D721Med (cell line): ENCODE measurements at places on chromosomes 1 and 21.

GRCh38 chr1:109639841-109640184 lies 16.1 kb upstream of the GSTM4 start:
- DNase-seq: no peak

DNA sequence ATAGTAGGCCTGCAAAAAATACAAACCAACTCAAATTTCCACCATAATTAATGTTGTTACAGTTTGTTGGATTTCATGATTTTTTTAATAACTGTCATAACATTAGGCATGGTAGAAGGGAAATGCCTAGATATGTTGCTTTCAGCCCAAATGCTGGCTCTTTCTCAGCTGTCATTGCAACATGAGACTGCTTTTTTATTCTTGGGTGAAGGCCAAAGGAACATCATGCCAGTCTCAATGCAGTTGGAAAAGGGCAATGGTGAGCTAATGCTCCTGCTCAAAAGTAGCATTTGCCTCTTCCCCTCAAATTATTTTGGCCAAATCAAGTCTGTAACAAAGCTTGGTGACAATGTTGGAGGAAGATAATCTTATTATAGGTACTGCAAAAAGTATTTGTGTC lies 877.7 kb upstream of the PRMT6 start:
- DNase-seq: no peak

DNA sequence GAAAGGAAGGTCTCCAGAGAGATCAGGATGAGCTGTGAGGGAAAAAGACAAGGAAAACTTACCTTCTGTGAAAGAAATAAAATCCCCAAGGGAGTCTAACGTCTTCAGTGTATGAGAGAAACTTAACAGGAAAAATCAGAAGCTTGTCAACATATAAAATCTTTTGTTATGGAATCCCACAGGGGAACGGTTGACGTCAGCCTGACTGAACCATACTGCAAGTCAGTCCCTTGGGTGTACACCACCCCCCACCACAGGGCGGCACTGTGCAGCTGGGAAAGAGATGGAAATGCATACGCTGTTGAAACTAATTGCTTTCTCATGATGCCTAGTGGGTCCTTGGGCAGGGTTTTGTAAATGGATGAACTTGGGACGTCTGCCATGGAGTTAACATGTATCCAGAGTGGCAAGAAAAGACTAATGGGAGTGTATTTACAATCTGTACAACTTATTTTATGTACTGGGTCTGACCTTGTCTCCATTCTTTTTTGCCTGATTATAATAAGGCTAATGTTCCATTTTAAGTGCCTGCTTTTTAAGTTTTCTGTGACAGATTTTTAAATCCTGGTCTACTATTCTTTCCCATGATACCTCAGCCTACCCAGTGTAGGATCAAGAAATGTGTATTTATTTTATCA lies 22.7 kb downstream of the UTP25 start:
- peak; percentile 42 for DNase-seq

GRCh38 chr21:26756491-26757159 lies 88.6 kb downstream of the ADAMTS1 start:
- DNase-seq: no peak

GRCh38 chr1:230011333-230012092 lies 55.5 kb upstream of the GALNT2 start:
- DNase-seq: no peak

- DNase-seq: no peak
These were observed 38.2 kb downstream of the ZBTB17 start for GRCh38 chr1:15937706-15938168.

DNA sequence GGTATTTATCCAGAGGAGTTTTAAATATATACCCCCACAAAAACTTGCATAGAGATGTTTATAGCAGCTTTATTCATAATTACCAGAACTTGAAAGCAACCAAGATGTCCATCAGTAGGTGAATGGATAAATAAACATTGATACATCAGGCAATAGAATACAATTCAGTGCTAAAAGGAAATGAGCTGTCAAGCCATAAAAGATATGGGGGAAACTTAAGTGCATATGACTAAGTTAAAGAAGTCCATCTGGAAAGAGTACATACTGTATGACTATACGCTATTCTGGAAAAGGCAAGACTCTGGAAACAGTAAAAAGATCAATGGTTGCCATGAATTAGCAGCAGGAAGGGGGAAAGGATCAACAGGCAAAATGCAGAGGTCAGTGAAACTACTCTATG lies 366.7 kb downstream of the HHIPL2 start:
- DNase-seq: no peak

GRCh38 chr1:168960595-168960994 lies 145.9 kb upstream of the ATP1B1 start:
- DNase-seq: no peak

DNA sequence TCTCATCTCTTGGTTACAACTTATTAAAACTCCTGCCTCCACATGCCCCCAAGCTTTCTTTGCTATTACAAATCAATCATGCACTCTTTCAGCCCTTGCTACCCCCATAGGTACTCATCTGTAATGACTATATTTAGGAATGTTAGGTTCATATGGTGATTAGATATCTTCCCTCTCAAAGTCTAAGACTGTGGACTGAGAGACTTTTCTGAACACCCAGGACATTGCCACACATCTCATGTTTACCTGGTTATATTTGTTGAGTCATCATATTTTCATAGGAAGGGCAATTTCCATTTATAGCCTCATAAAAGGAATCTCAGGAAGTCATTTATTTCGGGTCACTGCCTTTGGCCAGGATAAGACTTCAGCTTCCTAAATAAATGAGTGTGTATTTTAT lies 81.5 kb upstream of the LPGAT1 start:
- no peak for DNase-seq

DNA sequence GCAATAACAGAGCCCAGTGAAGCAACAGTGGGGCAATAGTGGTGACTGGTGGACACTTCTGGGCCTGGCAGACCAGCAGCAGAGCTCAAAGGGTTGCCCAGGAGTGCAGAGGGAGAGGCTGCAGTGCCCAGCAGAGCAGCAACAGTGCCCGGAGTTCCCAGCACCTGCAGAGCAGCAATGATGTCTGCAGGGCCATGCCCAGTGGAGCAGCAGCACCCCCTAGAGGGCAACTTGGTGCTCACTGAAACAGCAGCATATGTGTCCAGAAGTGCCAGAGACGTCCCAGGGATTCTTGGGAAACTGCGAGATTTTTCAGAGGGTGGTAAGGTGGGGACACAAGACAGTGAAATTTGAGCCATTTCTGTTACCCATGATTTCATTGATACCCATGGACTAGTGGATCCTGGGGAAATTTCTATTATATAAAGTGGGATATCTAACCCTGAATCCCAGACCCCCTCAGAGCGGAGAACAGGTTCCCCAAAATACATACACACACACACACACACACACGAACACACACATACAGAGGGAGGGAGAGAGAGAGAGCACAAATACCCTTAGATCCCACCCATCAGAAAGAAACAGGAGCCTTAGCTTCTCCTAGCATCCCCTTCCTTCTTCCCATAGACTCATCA lies 156.9 kb upstream of the GJB5 start:
- DNase-seq: no peak

DNA sequence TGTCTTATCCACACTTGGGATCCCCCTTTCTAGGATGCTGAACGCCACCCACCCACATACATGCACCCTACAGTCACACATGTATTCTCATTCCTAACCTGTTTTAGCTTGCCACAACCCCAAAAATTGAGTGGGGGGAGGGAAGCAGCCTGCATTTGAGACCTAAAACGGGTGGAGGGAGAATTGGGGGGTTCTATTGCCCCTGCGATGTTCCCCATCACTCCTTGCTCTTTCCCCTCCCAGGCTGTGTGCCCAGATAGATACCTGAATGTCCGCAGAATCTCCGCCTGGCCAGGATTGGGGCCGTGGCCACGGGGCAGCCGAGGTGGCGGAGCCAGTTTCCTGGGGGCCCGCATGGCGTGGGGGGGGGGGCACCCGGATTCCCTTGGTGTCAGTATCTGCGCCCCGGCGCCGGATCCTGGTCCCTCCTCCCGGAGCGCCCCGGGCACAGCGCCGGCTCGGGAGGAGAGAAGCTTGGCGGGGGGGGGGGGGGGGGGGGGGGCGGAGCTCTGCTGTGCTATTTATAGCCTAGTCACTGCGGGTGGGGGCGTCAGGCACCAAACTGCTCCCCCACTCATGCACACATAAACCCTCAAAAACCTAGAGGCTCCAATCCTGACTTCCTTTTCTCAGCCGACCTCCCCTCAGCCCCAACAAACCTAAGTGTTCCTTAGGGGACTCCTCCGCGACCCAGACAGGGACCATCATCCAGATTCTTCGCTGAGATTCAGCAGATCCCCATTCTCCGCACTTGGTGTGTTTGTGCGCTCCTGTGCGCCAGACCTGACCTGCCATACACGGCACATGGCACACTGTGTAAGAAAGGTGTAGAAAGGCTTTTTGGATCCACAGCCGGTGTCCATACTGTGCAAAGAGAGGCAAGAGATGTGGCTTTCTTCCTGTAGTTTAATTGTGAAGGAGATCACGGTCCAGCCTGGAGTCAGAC lies 1.9 kb downstream of the ANKRD34A start:
- DNase-seq: no peak

- DNase-seq: no peak
These were observed 36.8 kb upstream of the KIF1B start for GRCh38 chr1:10173582-10173981.

GRCh38 chr1:21594935-21595897 lies 73.9 kb downstream of the RAP1GAP start:
- DNase-seq: no peak

- no peak for DNase-seq
These were observed 38.3 kb downstream of the NEXN start for GRCh38 chr1:77926561-77927357.

DNA sequence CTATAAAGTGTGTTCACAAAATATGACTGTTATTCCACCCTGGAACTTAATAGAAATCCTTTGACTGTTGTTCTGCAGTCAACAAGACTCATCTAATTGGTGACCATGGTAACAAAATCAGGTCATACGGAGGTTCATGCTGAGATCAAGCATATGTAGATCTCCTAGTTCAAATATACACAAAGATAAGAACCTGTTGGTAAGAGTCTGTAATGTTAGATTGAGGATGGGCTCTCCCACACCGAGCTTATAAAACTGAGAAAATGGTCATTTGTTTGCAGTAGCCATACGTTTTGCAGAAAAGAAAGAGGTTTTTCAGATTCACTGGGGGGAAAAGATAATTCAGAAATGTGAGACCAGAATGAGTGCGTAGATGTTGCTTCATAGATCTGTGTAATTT lies 468.1 kb downstream of the RPS6KC1 start:
- DNase-seq: no peak

- DNase-seq: no peak
These were observed 44.0 kb downstream of the ATP6V1G3 start for GRCh38 chr1:198496216-198497143.

GRCh38 chr1:160993544-160994193 lies 27.3 kb downstream of the F11R start:
- DNase-seq: no peak

- DNase-seq: no peak
These were observed 63.2 kb downstream of the ST6GALNAC3 start for GRCh38 chr1:76137746-76138145.

DNA sequence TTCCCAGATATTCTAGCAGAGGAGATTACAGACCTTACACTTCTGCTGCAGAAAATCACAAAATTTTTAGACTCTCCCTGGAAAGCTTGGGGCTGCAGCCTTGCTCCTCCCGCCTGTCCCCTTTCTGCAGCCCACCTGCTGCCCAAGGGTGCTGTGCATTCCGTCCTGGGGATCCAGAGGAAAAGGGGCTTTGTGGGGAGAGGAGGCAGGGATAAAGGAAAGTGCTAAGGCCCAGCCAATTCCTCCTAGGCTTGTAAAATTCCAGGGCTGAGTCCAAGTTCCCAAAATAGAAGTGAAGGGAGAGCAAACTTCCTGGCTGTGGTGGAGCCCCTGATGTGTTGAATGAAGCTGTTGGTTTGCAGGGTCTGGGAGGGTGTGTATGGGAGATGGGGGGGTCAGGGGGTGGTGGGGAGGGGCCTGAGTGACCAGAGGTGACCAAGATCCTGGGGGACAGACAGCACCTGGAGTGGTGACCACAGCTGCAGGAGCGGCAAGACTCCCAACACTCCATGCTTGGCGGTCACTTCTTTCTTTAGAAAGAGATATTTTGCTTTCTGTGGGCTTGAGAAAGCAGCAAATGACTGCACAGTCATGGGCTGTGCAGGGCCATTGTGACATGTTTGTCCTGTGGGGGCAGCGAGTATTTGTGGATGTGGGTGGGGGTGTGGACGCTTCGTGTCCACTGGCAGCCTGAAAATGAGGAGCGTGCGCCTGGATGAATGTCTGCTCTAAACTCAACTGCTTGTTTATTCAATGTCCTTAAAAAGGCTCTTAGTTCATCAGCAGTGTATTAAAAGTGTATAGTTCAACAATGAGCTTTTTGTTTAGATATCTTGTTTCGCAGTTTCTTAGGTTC lies 68.4 kb downstream of the TLR5 start:
- no peak for DNase-seq

DNA sequence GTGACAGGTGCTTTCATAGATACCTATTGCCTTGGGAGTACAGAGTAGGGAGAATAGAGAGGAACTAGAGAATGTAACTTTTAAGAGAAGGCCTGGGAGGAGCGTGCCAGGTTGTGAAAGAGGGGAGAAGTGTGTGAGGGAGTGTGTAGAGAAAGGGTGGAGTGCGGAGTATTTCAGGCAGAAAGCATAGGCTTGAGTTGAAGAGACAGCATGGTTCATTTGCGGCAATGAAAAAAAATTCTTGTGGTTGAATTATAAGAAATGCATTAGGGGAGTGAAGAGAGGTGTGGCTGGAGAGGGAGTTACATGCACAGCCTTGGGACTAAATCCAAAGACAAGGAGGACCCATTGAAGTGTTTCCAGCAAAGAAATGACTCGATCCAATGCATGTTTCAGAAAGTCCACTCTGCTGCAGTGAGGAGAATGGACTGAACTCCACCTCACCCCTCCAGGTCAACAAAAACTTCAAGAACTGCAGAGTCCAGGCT lies 81.7 kb upstream of the ADAM30 start:
- DNase-seq: no peak

DNA sequence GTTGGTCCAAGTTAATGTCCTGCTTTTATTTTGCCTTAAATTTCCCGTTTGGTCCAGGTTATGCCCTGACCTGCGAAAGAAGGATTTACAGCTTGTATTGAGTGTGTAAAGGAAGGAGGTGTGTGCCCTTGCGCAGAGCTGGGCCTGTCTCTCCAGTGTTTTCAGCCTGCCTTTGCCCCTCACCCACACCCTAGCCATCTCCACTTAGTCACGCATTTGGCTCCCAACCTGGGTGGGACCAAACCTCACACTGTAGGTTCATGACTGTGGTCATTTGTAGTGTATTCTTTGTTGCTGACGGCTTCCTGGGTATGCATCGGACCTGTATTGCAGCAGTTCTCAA lies 572 bp upstream of the SRSF10 start:
- DNase-seq: no peak

GRCh38 chr21:38691631-38692030 lies 114.1 kb upstream of the ETS2 start:
- no peak for DNase-seq

GRCh38 chr1:32928715-32929114 lies 27.5 kb upstream of the TMEM54 start:
- no peak for DNase-seq
